ENCODE measurements at places on chromosomes 12 and 14.

DNA sequence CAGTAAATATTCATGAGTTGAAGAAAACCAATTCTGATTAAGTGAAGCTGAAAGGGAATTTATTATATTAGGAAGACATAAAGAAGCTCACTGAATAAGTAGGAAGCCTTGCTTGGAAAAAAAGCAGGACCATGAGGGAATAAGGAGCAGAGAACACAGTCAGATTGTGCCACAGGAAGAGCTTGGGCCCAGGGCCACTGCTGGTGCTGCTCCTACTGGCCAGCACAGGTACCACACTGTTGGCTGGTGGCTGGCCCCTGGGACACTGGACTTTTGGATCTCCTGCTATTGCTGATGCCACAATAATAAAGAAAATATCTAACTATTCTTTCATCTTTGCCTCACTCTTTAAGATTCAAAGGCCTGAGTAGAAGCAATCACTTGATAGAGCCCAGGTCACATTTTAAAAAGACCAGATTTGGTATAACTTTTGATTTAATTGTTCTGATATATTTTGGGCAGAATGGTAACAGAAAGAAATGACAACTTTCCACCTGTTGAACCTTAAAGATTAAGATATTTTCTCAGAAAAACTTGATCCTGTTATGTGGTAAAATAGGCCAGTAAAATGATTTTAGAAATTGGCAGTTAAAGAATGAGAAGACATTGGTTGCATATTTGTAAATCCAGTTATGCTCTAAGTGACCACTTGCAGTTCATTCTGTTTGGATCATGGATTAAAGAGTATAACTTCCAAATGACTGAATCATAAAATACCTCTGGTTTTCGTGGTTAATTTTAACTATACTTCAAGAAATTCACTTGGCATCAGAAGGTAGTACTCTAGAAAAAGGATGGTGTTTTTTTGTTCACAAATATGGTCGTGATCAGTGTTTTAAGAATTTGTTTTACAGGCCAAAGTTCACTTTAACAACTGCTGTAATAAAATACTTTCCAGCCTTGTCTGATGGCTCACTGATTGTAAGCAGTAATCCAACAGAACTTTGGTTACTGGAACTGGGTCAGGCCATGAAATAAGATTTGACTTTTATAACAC lies 68.3 kb downstream of the DERA start:
- no peak for DNase-seq

DNA sequence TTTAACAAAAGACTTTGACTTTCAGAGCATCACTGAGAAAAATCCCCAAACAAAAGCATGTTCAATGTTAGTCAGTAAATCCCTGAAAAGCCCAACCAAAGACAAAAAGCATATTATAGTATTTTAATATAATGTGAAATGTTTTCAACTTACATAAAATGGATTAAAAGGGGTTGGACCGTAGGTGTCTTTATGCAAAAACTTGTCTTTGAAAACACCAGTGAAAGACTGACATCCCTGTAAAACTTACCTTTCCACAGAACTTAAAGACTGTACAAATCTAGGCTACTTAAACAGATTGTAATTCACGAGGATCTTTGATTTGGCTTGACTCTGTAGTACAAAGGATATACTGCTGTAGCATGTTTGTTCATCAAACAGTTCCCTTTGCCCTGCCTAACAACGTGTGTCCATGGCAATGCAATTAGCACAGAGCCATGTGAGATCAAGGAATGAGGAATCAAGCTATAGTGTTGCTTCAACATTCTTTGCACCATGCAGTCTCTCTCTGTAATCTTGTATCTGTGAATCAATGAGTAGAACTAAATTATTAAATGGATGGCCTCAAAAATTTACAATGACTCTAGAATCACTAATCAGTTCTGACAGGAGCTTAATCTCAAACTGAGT lies 138.5 kb upstream of the SYT1 start:
- no peak for DNase-seq

GRCh38 chr12:8780389-8780788 lies 42.0 kb upstream of the A2ML1 start:
- no peak for DNase-seq

GRCh38 chr14:74919421-74920165 lies 3.5 kb downstream of the RPS6KL1 start:
- no peak for DNase-seq

- DNase-seq: no peak
These were observed 2.4 kb upstream of the KRT8 start for GRCh38 chr12:52907092-52907810.

GRCh38 chr12:8088574-8088973 lies 6.5 kb downstream of the NECAP1 start:
- no peak for DNase-seq

GRCh38 chr14:22418631-22419030 lies 170.4 kb downstream of the DAD1 start:
- no peak for DNase-seq

- no peak for DNase-seq
These were observed 1141.2 kb upstream of the TMEM132C start for GRCh38 chr12:127125607-127126259.

GRCh38 chr14:56806760-56807159 lies 3.5 kb downstream of the OTX2 start:
- DNase-seq: no peak

DNA sequence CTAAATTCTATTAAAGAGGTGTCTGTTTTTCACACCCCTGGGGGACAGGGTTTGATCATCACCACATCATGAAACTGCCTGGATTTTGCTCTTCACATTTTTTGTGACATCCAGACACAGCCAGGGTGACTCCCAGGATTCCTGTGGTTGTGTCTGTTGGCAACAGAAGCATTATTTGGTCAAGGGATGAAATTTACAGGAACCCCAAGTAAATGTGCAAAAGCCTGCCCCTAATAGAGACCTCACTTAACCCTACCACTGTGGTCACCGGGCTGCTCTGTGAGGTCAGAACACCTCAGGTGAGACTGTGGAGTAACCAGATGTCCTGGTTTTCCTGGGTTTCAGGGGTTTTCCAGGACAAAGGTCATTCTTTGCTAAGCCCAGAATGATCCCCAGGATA lies 103.8 kb downstream of the DAD1 start:
- no peak for DNase-seq

- DNase-seq: no peak
These were observed 24.0 kb downstream of the TTC9 start for GRCh38 chr14:70665448-70666360.

GRCh38 chr14:60632777-60633176 lies 16.5 kb downstream of the SIX1 start:
- DNase-seq: no peak

DNA sequence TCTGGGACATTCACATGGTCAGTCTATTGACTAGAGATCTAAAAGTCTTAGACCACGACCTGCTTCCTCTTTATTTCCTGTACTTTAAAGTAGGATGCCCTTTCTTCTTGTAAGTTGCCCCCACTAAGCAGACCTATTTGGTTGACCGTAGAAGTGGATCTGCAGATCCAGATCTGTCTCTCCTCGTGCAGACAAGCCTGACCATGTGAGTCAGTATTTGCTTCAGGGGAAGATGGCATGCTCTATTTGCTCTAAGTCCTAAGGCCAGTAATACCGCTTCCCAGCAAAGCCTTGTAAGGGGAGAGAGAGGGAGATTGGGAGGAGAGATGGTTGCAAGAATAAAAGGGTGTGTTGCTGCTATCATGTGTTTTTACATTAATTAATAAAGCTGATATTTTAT lies 46.8 kb downstream of the KCNC2 start:
- no peak for DNase-seq

DNA sequence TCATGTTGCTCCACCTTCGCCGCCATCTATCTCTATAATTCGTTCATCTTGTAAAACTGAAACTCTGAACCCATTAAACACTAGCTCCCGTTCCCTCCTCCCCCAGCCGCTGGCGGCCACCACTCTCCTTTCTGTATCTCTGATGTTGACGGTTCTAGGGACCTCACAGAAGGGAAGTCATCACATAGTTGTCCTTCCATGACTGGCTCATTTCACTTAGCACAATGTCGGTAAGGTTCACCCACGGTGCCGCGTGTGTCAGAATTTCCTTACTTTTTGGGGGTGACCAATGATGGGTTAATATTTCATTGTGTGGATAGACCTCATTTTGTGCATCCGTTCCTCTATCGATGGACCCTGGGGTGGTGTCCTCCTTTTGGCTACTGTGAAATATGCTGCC lies 2.0 kb upstream of the CACNA2D4 start:
- DNase-seq: no peak

DNA sequence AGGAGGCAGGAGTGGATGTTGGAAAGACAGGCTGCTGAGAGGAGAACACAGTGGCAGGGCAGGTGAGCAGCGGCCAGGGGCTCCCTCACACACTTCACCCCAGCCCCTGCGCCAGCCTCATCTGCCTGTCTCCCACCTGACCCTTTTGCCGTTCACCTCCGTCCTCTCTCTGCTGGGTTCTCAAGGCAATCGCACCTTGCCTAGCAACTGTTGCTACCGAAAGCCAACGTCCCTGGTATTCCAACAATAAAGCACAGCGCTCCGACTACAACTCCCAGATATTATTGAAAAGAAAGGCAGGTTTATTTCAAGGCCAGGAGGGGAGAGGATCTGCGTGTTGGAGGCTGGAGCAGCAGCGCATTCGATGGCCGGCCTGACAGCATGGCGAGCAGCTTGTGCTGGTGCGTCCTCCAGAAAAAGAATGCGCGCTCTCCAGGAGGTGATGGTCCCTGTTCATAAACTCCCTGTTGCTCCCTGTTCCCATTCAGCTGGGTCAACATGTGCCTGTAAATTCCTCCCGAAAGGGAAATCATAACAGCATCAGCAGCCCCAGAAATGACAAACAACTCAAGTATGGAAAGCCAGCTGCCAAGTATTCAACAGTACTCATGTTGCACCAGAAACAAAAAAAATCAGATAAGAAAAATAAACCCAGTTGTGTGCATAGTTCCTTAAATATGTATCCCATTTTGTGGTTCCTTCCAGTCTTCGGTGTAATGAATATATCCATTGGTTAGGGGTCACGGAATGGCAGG lies 153.0 kb upstream of the DIO3 start:
- no peak for DNase-seq

- DNase-seq: no peak
These were observed 96.1 kb downstream of the APAF1 start for GRCh38 chr12:98741196-98741555.

DNA sequence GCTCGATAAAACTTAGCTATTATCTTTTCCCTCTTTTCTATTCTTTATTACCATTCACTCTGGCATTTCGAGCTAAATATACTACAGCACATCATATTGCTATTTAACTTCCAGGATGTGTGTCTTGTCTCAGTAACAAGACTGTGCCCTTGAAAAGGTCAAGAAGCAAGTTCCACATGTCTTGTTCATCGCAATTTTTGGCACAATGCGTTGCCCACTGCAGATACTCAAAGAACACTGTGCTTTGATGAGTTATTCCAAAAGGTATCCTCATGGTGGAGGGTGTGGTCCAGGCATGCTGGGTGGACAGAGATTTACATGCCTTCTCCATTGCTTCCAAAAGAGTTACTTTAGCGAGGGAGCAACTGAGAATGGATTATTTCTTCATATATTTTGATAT lies 6.6 kb downstream of the E2F7 start:
- DNase-seq: no peak

GRCh38 chr12:9027161-9028059 lies 38.1 kb downstream of the KLRG1 start:
- DNase-seq: no peak

DNA sequence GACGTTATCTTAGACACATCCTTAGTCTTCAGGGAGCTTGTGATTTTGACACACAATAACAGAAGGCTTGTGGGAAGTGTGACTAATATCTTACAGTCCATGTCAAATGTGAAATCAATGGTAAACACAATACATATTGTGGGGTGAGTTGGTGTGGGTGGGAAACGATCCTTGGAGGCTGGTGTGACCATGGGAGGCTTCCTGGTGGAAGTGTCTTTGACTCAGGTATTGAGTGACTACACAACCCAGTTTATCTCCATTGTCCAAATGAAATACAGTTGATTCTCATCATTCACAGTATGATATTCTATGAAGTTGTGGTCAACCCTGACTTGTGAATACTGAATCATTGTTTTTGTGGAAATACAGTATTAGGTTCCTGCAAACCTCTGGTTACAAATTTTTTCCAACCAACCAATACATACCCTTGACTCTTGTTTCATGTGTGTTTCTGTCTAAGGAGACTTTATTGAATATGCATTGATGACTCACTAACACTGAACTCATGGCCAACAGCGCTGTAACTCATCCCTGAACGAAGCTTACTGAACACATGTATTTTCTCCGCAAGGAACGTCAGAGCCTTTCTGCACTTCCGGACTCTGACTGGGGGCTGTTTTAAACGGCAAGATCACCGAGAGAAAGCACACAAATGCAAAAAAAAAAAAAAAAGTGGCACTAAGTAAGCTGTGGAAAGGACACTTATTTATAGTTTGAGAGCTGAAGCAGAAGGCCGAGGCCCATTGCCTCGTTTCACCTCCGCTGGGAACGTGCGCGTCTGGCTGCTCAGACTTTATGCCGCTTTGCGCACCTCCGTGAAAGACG lies 59.0 kb downstream of the CLMN start:
- no peak for DNase-seq

- no peak for DNase-seq
These were observed 81.9 kb upstream of the ATF7IP start for GRCh38 chr12:14283489-14284144.

GRCh38 chr14:75190023-75190422 lies 13.6 kb upstream of the TMED10 start:
- no peak for DNase-seq

- no peak for DNase-seq
These were observed 1.6 kb downstream of the STXBP6 start for GRCh38 chr14:25048170-25049016.

- DNase-seq: no peak
These were observed 165.8 kb downstream of the MON2 start for GRCh38 chr12:62632411-62632918.

All from stimulated activated CD8-positive, alpha-beta memory T cell treated with anti-CD3 and anti-CD28 coated beads, Interleukin-15, amount 100 ng/mL, for 1 hour (primary cell).